ENCODE measurements at places on chromosomes 4 and X.

- DNase-seq, result no peak
Observed at GRCh38 chr4:147808447-147808846, 76.6 kb downstream of the ARHGAP10 start.

DNA sequence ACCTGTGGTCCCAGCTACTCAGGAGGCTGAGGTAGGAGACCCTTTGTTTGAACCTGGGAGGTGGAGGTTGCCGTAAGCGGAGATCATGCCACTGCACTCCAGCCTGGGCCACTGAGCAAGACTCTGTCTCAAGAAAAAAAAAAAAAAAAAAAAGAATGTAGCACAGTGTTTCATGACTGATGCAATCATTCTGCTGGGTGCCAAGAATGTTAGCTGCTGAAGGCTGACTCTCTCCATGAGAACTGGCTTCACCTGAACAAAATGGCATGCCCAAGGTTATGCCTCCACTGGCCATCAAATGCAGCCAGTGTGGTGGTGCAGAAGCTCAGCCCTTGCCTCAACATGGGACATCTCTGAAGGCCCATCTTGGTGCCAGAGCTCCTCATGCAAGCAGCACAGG is 412.1 kb downstream of the ADAM29 start:
- DNase-seq, result no peak

- no peak for DNase-seq
Observed at GRCh38 chr4:12761694-12762093, 722.4 kb downstream of the RAB28 start.

GRCh38 chr4:112732142-112732541 is 95.2 kb downstream of the LARP7 start:
- DNase-seq, result no peak

DNA sequence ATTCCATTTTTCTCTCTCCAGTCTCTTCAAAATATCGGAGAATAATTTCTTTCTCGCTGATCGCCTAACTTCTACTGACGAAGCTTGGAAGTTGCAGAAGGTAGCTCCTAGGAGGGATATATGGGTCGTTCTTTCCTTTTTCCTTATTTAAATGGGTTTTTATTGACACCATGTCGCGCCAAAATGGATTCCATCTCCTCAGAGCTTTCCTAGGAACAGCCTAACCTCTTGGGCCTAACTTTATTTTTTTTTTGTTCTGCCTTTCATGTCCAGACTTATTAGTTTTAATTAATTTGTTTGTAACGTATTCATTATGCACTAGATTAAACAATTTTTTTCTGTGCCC is 359.4 kb upstream of the ZCCHC13 start:
- DNase-seq, result peak; percentile 30

GRCh38 chr4:54073271-54073880 is 9.0 kb upstream of the CHIC2 start:
- no peak for DNase-seq

- no peak for DNase-seq
Observed at GRCh38 chr4:153541456-153542096, 75.4 kb downstream of the TMEM131L start.

GRCh38 chr4:26179316-26179760 is 141.5 kb upstream of the RBPJ start:
- no peak for DNase-seq

- no peak for DNase-seq
Observed at GRCh38 chr4:144681806-144682205, 35.9 kb downstream of the HHIP start.

GRCh38 chrX:53445977-53446376 is 11.8 kb upstream of the HSD17B10 start:
- DNase-seq, result peak; percentile 73

DNA sequence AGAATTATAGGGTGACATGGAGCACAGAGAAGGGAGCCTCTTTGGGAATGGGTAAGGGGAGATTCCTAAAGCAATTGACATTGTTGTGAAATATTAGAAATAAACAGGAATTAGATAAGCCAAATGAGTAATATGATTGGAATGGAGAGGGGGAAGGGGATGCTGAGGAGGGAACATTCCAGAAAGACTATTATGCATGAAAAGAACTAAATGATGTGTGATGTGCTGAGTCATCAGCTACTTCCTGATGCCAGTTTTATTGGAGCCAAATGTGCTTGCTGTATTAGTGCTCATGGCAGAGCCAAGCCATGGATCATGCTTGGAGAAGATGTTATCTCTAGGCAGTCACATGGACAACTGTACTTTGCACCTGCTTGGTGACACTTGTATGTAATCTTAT is 189.0 kb upstream of the HCCS start:
- no peak for DNase-seq

DNA sequence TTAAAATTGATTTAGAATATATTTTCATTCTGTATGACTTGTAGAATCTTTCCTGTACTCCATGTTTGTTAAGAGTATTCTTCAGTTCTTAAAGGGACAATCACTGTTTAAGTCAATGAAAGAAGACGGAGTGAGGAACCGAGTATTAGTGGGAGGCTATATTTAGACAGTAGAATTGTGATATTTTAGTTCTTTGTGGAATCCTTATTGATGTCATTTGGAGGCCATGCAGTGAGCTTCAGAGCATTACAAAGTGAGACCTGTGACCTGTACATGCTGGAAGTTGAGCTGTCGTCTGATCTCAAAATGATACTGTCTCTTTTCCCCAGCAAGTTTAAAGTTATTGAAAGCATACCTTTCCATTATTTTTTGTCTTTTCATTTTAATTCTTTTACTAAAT is 394.7 kb downstream of the GALNTL6 start:
- DNase-seq, result no peak

DNA sequence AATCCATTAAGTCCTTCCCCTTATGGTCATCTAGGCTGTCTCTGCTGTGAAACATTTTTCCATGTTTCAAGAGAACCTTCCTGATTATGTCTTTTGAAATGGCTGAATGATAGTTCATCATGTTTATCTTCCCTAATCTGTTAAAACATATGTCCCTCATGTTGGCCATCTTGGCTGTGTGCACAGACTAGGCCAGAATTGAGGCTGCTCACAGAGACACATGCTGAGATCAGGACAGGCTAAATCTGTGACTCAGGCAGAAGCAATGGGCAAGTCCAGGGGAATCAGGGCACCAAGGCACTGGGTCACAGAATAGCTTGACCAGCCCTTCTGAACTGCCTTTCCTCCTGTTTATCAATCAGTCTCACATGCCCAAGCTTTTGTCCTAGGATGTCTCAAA is 78.3 kb downstream of the FHDC1 start:
- no peak for DNase-seq

GRCh38 chrX:10087391-10087790 is 69.4 kb upstream of the CLCN4 start:
- no peak for DNase-seq

DNA sequence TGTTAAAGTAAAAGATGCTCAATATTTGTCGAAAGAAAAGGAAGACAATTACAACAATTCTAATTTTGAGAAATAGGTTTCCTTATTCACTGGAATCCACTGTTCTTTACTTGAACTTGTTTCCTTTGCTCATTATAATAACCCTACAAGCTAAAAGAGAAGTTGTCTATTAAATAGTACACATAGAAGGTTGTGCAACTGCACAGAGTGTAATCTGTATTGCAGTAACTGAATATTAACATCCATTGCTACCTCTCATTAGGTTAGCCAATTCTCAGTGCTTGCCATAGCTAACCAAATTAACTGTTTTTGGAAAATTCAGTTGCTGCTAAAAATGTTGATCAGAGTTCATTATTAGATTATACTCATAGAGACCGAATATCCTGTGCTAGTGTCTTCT is 120.0 kb downstream of the PDLIM5 start:
- DNase-seq, result peak; percentile 35

- DNase-seq, result peak; percentile 85
Observed at GRCh38 chrX:81890521-81890920, 688.6 kb downstream of the SH3BGRL start.

GRCh38 chr4:71832049-71832448 is 48.2 kb upstream of the GC start:
- DNase-seq, result no peak

GRCh38 chrX:9562851-9563250 is 98.0 kb downstream of the TBL1X start:
- DNase-seq, result no peak

DNA sequence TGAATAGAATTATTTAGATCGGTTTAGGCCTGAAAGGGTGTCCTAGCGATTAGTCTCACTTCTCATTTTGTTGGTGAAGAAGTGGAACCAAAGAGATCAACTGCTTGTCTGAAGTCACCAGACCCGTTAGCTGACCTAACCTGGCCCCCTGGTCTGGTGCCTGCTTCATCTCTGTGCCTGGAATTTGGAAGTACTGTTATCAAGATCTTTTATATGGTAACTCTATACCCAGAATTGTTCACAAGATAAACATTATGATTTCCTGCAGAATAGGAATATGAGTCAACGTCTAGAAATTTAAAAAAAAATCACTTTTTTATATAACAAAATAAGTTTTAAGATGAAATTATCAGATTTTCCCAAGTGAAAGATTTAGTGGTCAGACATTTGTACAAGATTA is 37.2 kb downstream of the LRP2BP start:
- no peak for DNase-seq

- DNase-seq, result no peak
Observed at GRCh38 chr4:127179256-127180087, 453.3 kb upstream of the INTU start.

DNA sequence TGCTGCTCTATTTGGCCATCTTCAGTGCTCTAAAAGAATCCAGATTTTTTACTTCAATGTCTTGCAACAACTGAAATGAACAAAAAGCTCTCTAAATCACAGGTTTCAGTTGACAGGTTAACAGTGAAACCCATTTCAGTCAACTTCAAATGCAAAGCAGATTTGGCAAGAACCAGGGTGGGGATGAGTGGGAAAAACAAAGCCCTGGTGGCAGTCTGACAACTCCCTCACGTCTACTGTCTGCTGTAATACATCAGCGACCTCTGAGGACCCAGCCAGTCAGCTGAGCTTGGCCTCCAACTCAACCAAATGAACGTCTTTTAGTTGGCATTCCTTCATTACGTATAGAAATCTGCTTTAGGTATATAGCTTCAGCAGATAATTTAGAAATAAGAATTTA is 95.8 kb downstream of the COL25A1 start:
- no peak for DNase-seq

DNA sequence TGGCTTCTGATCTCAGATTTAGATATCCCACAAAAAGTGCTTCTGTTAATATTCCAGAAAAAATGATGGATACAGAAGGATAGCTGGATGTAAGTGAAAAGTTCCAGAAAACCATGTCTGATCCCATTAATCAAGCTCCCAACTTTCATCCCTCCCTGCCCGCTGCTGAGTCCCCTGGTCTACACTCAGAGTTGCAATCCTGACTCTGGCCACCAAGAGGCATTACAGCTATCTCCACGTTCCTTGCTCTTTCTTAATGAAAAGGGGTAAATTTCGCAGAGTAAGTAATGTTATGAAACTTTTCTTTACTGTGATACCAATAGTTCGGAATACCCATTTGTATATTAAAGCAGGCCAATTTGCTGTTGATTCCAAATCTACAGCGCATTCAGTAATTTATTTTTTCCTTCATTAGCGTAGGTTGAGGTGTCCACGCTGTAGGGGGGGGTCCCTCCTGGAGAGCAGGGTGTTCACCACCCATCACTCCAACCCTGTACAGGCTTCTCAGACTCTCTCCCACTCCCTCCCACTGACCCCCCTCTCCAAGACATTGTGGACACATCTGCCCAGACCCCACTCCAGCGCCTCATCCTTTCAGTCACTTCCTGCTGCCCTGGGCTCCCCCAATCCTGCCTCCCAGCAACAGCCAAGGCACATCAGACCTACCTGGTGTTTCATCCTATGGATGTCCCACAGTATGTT is 55.1 kb downstream of the RAB40A start:
- DNase-seq, result peak; percentile 62

GRCh38 chr4:13920901-13921300 is 293.4 kb upstream of the BOD1L1 start:
- DNase-seq, result peak; percentile 33

GRCh38 chr4:71446479-71447081 is 107.8 kb downstream of the SLC4A4 start:
- no peak for DNase-seq

GRCh38 chr4:6362243-6362885 is 92.7 kb downstream of the WFS1 start:
- no peak for DNase-seq

GRCh38 chr4:157550028-157550427 is 329.5 kb downstream of the GRIA2 start:
- DNase-seq, result no peak

- DNase-seq, result no peak
Observed at GRCh38 chr4:128802680-128803628, 6.5 kb upstream of the JADE1 start.

DNA sequence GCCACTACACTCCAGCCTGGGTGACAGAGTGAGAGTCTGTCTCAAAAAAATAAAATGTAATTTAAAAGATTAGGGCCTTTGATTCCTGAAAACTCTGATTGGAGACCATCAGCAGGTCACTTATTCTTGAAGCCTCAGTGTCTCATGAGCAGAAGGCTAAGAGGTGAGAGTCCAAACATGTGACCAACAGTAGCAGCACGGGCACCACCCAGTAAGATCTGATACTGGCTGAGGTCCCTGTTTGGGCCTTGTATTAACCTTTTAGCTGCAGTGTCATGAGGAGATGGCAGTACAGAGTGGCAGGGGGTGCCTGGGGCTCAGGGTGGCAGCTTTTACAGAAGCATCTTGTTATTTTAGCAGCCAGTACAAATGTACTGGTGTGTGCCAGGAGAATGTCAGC is 89.3 kb downstream of the FHDC1 start:
- DNase-seq, result peak; percentile 45

GRCh38 chrX:107355533-107355932 is 93.9 kb upstream of the FRMPD3 start:
- DNase-seq, result no peak

GRCh38 chr4:149754526-149754925 is 61.1 kb downstream of the IQCM start:
- no peak for DNase-seq

DNA sequence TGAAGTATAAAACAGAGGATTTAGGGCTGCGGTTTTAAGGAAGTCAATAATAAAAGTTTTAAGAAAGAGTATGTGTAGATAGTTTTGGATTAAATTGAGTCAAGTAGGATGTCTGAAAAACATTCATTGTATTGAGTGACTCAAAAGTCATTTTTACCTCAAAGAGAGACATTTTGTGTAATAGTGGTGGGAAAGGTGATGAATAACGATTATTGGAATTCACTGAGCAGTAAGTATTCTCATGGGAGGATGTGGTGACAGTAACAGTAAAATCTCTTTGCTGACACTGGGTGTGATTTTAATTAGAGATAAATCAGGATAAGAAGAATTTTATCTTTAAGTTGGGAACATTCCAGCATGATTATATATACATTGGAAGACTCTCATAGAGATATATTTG is 233.6 kb downstream of the PDHA2 start:
- no peak for DNase-seq
